Astrocyte of the cerebellum (primary cell): ENCODE measurements at places on chromosomes 2 and 18.

- DNase-seq, result no peak
Observed at GRCh38 chr18:75037689-75037955, 171.3 kb downstream of the PTGR3 start.

- no peak for DNase-seq
Observed at GRCh38 chr18:61183798-61184197, 149.4 kb upstream of the CDH20 start.

- DNase-seq, result peak; percentile 57
Observed at GRCh38 chr2:96960153-96960961, 26.0 kb downstream of the FAM178B start.

DNA sequence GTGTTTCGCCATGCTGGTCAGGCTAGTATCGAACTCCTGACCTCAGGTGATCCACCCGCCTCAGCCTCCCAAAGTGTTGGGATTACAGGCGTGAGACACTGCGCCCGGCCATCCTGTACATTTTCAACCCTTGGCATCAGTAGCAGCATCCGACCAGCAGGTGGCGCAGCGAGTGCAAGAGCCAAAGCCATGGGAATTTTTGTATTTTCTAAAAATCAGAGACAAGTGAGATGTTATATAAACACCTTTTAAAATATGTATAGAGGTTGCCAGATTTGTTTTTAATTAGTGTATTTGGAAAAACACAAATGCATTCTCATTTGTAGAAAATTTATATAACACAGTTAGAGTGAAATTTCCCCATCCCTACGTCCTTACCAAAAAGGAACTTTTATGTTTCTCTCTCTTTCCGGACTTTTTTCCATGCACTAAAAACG is 36.8 kb downstream of the MOGAT1 start:
- DNase-seq, result peak; percentile 61

- DNase-seq, result no peak
Observed at GRCh38 chr18:23383494-23383893, 69.6 kb upstream of the RIOK3 start.
